ENCODE measurements at places on chromosomes 1 and 21.

- DNase-seq = no peak
Observed at GRCh38 chr1:101757985-101758384, 238.7 kb downstream of the OLFM3 start.

DNA sequence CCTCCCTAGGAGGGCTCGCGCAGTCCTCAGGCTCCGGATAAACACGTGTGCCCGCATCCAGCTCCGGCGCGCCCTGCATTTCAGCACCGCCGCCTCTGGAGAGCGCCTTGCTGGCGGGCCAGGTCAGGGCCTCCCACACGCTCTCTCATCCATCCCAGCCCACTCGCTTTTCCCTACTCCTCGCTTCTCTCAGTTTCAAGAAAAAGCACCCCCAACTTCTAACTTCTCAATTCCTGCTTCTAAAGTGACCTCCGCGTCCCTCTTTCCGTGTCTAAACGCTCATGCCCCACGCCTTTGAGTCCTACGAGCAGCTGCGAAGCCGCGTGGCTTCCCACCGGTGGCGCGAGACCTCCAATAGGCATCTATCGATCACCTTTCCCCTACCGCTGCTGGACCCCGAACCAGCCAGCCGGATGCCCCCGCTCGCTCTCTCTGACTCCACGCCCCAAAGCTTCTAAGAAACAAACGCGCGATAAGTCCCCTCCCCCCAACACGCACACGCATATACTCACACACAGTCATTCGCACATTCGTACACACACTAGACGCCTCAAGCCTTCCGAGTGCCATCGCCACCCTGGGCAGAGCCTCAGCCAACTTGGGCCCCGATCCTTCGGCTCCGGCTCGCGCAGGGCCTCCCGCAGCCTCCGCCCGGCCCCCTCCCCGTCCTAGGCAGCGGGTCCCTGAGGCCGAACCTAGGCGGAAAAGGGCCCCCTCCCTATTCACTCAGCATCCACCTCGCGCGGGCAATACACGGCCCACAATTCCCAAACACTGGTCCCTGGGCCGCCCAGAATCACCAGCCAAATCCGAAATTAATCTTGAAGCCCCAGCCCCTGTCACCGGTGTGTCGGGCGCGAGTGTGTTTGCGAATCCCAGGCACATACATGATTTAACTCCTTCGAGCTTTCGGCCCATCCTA is 1.1 kb downstream of the NMNAT2 start:
- DNase-seq = peak; percentile 59

- no peak for DNase-seq
Observed at GRCh38 chr1:80894921-80895320, 905.8 kb upstream of the ADGRL2 start.

DNA sequence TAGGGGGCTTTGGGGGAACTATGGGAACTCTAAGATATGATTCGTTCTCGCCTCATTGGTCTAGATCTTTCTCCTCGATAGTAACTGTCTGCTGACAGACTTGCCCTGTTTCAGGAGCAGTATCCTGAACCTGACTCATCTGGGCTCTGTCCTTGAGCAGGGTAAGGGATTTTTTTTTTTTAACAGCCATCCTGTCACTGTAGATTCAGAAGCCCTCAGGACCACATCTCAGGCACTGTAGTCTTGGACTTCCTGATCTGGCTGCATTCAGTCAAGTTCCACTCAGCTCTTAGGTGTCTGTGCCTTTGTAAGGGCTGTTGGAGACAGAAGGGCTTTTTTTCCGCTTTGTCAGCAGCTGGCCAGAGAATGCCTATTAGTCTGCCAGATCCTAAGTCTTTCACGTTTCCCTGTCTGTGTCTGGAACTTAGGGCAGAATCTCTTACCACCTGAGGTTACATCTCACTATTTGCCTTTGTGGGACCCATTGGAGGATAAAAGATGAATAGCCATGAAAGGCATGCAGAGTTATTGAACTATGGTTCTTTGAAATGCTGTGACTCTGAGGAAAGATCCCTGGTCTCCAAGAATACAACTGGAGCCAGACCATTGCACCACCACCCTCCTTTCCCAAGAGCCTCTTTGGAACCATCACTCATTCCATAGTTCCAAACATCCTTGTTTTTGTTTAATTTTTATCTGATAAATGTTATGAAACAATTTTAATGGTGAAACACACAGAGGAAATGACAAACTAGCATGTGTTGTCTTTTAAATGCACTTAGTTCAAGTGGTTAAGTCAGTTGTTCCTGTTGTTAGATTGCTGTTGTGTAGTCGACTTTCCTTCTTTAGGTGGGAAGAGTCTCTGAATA is 49.7 kb upstream of the MACF1 start:
- DNase-seq = no peak

DNA sequence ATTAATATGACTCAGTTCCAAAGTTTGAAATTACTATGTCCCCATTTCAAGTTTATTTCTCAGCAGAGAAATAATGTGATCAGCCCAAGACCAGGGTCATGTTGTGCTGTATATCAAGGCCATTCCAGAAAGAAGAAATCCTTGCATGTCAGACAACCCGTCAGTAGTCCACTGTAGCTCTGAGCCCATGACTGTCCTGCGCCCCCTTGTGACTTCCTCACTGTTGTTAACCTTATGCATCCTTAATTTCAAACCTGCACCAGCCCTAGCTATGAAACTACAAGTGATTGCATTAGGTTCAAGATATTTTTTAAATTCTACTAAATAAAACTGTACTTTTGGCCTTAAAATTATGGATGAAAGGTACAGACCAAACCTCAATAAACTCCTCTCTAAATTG is 133.0 kb downstream of the LRRC7 start:
- DNase-seq = peak; percentile 21

GRCh38 chr1:203327684-203328457 is 22.6 kb downstream of the BTG2 start:
- DNase-seq = no peak

- no peak for DNase-seq
Observed at GRCh38 chr21:42125571-42126544, 54.7 kb downstream of the UMODL1 start.

GRCh38 chr1:204075139-204075521 is 2.2 kb downstream of the SOX13 start:
- no peak for DNase-seq

- no peak for DNase-seq
Observed at GRCh38 chr21:46191686-46192575, 7.7 kb upstream of the SPATC1L start.

- no peak for DNase-seq
Observed at GRCh38 chr1:61585714-61586113, 139.2 kb downstream of the TM2D1 start.

DNA sequence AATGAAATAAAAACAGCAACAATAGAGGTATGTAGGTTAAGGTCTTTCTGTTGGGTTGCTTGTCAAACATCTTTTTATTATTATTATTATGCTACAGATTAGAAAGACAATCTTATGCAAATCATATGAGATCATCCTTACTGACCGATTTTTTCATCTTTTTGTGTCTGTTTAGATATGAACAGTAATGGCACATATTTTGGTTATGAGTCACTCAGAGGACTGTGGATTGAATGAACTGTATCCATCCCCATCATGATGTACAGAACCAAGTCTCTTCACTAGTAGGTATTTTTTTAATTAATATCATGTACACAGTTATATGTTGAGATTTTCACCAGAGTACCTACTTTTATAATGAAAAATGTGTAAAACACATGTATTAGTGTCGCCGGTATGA is 159.1 kb downstream of the CHRM3 start:
- no peak for DNase-seq

DNA sequence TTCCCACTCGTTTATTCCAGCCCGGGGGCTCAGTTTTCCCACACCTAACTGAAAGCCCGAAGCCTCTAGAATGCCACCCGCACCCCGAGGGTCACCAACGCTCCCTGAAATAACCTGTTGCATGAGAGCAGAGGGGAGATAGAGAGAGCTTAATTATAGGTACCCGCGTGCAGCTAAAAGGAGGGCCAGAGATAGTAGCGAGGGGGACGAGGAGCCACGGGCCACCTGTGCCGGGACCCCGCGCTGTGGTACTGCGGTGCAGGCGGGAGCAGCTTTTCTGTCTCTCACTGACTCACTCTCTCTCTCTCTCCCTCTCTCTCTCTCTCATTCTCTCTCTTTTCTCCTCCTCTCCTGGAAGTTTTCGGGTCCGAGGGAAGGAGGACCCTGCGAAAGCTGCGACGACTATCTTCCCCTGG is 716 bp downstream of the OLIG2 start:
- no peak for DNase-seq

- DNase-seq = no peak
Observed at GRCh38 chr1:26399034-26399433, 11.6 kb upstream of the LIN28A start.

DNA sequence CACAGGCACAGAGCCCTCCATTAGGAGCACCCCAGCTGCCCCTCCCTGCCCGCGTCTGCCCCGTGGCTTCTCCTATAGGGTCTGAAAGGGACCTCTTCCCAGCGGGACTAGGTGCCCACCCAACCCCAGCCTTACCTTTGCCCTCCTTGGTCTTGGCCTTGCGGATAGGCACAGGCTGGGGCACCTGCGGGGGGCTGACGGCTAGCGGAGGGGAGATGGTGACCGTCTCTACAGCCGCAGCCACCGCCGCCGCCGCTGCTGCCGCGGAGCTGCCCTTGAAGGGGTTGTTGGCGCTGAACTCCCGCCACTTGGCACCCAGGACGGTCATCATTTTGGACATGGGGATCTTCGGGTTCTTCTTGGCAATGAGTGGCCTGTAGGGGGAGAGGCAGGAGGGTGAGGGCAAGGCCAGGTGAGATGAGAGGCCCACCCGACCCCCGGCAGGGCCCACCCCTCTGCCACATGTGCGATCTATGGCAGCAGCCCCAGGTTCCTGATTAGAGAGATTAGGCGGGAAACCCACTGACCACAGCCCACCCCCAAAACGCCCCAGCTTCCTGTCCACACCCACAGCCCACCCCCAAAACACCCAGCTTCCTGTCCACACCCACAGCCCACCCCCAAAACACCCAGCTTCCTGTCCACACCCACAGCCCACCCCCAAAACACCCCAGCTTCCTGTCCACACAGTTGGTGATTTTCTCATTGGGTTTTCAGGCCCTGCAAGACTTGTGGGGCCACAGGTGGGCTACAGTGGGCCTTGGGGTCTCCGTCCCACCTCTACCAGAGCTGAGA is 25.4 kb downstream of the CHD5 start:
- DNase-seq = no peak

GRCh38 chr1:2377751-2378440 is 13.5 kb downstream of the MORN1 start:
- no peak for DNase-seq

DNA sequence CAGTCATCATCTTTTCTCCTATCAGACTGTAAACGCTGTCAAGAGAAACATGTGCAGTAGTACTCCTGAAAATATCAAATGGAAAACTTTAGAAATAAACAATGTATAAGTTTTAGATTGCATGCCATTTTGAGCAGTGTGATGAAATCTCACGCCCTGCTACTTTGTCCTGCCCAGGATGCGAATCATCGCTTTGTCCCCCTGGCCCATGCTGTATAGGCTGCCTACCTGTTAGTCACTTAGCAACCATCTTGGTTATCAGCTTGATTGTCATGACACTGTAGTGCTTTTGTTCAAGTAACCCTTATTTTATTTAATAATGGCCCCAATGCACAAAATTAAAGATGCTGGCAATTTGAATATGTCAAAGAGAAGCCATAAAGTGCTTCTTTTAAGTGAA is 363.0 kb downstream of the ZP4 start:
- DNase-seq = no peak

DNA sequence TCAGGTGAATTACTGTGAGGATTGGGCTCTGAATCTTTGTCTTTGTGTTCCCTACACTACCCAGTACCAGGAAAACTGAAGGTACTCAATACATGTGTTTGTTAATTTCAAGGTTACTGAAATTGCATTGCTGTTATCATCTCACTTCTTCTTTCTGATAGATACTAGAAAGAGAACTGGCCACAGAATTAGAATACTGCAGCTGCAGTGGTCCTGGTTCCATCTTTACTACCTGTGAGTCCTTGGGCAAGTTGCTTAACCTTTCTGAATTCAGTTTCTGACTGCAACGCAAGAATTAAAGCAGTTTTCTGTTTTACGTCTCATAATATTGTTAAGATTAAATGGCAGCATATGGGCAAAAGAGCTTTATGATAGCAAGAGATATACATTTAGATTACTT is 263.5 kb downstream of the LMO4 start:
- DNase-seq = no peak

DNA sequence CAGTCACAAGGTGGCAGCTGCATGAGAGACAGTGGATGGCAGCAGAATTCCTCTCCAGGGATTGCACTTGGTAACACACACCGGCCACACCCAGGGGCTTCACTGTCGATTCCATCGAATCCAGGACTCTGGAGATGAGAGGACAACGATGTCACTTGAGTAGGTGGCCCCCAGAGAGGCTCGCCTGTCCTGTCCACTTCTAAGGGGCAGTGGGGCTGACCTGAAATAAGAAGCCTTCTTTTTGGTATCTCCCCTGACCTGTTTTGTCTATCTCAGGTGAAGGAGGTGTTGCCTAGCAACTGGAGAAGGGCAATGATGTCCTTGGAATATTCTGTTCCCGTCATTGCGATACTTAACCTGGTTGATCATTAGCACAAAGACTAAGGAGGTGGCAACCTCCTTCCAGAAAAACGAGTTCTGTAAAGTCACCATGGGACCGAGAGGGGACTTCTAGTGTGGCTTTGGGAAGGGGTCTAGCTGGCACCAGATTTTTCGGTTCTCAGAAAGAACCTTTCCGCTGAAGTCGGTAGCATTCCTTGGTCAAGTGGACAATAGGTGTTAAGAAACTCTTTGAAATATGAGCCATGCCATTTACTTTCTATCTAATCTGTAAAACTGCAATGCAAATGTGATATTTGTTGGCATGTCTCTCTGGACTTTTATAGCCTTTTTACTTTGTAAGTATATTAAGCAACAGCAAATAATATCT is 85.2 kb upstream of the TMPRSS2 start:
- DNase-seq = no peak

DNA sequence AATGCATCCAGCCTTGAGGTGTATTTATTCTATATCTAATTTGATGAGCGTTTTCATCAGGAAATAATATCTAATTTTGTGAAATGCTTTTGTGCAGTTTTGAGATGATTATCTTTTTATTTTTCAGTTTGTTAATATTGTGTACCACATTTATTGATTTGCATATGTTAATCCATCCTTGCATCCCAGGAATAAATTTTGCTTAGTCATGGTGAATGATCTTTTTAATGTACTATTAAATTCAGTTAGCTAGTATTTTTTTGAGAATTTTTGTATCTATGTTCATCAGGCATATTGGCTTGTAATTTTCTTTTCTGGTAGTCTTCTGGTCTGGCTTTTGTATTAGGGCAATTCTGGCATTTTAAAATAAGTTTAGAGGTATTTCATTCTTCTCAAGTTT is 697.5 kb upstream of the ADGRL4 start:
- DNase-seq = no peak

DNA sequence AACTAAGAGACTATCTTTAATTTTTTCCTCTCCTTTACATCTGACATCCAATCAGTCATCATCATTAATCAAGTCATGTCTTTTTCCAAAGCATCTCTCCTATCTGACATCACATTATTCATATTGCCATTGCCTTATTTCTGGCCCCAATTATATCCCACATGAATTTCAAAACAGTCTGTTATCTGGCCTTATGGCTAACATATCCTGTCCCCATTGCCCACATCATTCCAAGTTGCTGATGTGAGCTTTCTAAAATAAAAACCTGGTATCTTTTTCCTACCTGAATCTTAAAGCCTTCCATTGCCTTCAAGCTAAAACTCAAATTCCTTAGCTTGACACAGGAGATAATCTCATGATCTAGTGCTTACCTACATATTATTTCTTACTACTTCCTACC is 283.9 kb downstream of the LRRC40 start:
- no peak for DNase-seq

All from NCI-H1694 (cell line).